T-cell (primary cell): ENCODE measurements at places on chromosomes 6 and 20. TPM values are rescaled to one million over a fixed set of nuclear protein-coding genes. Genes with fewer than 3 reads are reported as not detected.

- H3K27me3 ChIP-seq: no peaks in the 10 kb centered on the region
- no peak overlapping the region for H3K27ac ChIP-seq
- no peaks in the 10 kb centered on the region for H3K36me3 ChIP-seq
- no peak for DNase-seq
Observed at GRCh38 chr6:47917202-47917601, 135.4 kb downstream of the OPN5 start.

GRCh38 chr6:135002974-135003703 is 51.5 kb downstream of the HBS1L start:
- H3K4me1 ChIP-seq: no peaks in the 10 kb centered on the region
- H3K27me3 ChIP-seq: no peaks in the 10 kb centered on the region
- peaks cover 8% of the 10 kb centered on the region for H3K36me3 ChIP-seq
- no peak overlapping the region for H3K27ac ChIP-seq

DNA sequence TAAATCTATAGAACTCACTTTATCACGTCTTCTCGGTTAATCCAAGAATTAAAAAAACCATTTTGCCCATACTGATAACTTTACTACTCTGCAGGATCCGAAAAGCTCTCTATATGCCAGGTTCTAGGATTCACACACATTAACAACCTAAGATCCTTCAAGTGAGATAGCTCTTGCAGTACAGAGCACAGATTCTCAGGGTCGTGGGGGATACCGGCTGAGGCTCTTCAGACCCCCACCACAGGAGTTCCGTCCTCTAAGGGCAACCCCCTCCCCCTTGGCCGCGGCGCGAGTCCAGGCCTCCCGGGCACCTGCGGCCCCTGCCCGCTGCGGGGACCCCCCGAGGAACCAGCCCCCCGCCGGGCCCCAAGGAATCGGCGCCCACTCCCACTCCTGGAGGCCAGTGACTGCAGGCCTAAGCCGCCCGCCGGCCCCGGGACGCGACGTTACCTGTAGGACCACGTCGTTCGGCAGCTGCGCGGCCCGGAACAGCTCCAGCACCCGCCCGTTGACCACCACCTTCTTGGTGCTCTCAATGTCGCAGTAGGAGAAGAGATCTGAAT is 892 bp downstream of the REPS1 start:
- H3K4me1 ChIP-seq: peaks cover 17% of the 10 kb centered on the region
- peak overlapping the region; percentile 77 for H3K4me3 ChIP-seq
- H3K27ac ChIP-seq: peak overlapping the region; percentile 44
- H3K27me3 ChIP-seq: no peaks in the 10 kb centered on the region
- no peaks in the 10 kb centered on the region for H3K36me3 ChIP-seq

DNA sequence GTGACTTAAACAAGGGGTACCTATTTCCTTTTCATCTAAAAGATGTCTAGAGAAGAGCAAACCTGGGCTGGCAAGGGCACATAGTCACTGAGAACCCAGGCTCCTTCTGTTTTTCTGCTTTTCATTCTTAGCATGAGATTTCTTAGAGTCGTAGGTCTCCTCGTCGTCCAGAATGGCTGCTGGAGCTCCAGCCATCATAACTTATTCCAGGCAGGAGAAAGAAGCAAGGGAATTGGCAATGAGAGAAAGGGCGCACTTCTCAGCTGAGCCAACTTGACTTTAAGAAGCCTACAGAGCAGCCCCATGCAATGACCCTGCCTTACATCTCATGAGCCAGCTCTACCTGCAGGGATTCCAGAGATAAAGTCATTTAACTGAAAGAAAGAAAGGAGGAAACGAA is 213.4 kb downstream of the BMP7 start:
- H3K36me3 ChIP-seq: no peaks in the 10 kb centered on the region
- no peak for DNase-seq
- H3K4me3 ChIP-seq: no peak overlapping the region
- no peaks in the 10 kb centered on the region for H3K4me1 ChIP-seq
- no peak overlapping the region for H3K27ac ChIP-seq

DNA sequence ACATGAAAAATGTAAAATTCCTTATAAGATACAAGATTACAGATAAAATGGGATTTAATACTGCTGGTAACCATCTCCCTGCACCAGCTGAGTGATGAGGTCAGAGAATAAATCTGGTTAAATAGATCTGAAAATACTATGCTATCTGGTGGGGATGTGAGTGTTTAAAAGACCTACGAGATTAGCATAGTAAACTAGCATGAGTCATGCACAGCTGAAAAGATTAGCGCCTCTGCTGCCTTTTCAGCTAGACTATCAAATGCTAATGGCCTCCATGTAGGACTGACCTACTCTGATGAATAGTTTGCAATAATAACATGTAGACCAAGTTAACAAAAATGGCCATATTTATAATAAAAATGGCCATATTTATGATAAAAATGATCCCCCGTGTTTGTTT is 553.3 kb downstream of the C6orf118 start:
- no peak overlapping the region for H3K27ac ChIP-seq
- DNase-seq: no peak
- H3K27me3 ChIP-seq: no peaks in the 10 kb centered on the region

GRCh38 chr20:58693226-58694006 is 816 bp downstream of the NPEPL1 start:
- H3K4me3 ChIP-seq: peak overlapping the region; percentile 40
- DNase-seq: no peak
- H3K36me3 ChIP-seq: peaks cover 8% of the 10 kb centered on the region
- H3K4me1 ChIP-seq: peaks cover 23% of the 10 kb centered on the region

DNA sequence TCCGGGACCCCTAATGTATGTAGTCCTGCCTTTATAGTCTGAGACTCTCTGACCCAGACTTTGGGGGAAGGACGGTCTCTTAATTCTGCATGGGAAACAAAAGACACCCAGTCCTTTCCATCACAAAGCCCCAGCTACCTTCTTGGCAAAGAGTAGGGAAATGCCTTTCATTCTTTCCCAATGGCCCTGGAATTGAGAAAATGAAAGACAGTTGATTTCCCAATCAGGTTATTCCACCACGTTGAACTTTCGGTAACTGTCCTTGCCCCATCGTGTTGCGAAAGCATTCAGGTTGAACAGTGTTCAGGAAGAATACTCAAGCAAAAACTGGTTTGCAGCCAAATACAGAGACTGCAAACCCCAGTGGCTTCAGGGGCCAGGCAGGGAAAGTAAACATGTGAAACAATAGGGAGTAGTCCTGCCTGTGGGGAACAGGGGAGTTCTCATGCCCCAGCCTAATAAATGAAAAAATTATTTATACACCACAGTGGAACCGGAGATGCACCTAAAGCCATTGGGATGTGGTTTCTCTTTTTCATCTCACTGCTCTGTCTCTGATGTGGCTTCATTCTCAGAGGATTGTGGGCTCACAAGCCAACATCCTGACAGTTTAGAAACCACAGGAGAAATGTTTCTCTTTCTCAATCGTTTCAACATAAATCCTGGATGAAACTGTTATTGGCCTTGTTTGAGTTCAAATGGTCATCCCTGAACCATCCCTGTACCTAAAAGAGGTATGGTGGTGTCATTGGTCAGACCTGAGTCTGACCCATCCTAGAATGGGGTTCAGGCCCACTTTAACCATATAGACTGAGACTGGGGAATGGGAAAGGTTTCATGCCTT is 44.2 kb upstream of the SLC9A8 start:
- H3K27ac ChIP-seq: no peak overlapping the region
- DNase-seq: peak; percentile 63
- peaks cover 4% of the 10 kb centered on the region for H3K27me3 ChIP-seq
- H3K4me1 ChIP-seq: peaks cover 28% of the 10 kb centered on the region

GRCh38 chr20:49569411-49570115 is 1.6 kb upstream of the PTGIS start:
- no peak overlapping the region for H3K27ac ChIP-seq
- no peak for DNase-seq

GRCh38 chr6:21406316-21406715 is 187.2 kb upstream of the SOX4 start:
- no peak overlapping the region for H3K4me3 ChIP-seq
- no peaks in the 10 kb centered on the region for H3K4me1 ChIP-seq
- DNase-seq: no peak
- H3K36me3 ChIP-seq: no peaks in the 10 kb centered on the region

- no peaks in the 10 kb centered on the region for H3K4me1 ChIP-seq
- DNase-seq: no peak
- H3K27me3 ChIP-seq: no peaks in the 10 kb centered on the region
Observed at GRCh38 chr6:10598084-10598960, 77.2 kb downstream of the GCNT2 start.

GRCh38 chr6:88629838-88630494 is 333.5 kb downstream of the RNGTT start:
- no peaks in the 10 kb centered on the region for H3K27me3 ChIP-seq
- no peaks in the 10 kb centered on the region for H3K36me3 ChIP-seq
- H3K4me1 ChIP-seq: no peaks in the 10 kb centered on the region
- H3K27ac ChIP-seq: no peak overlapping the region

- H3K4me3 ChIP-seq: no peak overlapping the region
- H3K4me1 ChIP-seq: no peaks in the 10 kb centered on the region
- H3K36me3 ChIP-seq: no peaks in the 10 kb centered on the region
- peaks cover 20% of the 10 kb centered on the region for H3K27me3 ChIP-seq
Observed at GRCh38 chr20:38170219-38170825, 5.3 kb upstream of the TGM2 start.

DNA sequence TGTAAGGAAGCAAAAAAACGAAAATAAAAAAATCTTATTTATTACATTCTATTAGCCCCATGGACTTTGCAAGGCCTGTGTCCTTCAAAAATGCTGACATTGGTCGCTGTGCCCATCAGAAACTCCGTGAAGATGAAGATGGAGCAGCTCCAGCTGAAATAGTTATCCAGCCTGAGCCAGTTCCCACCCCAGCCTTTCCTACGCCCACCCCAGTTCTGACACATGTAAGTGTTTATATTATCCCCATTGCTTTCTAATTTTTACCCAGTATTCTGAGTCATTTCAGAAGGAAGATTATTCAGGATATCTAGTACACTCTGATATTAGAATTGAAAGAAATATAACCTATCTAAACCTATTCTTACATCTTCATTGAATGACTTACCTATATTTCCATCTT is 217.7 kb downstream of the ARHGAP18 start:
- H3K27me3 ChIP-seq: no peaks in the 10 kb centered on the region
- peaks cover 20% of the 10 kb centered on the region for H3K4me1 ChIP-seq
- H3K27ac ChIP-seq: no peak overlapping the region
- no peaks in the 10 kb centered on the region for H3K36me3 ChIP-seq
- no peak overlapping the region for H3K4me3 ChIP-seq

- no peak for DNase-seq
- H3K27ac ChIP-seq: no peak overlapping the region
- H3K4me1 ChIP-seq: no peaks in the 10 kb centered on the region
- H3K27me3 ChIP-seq: no peaks in the 10 kb centered on the region
- no peak overlapping the region for H3K4me3 ChIP-seq
Observed at GRCh38 chr20:51769976-51770615, 1.9 kb upstream of the ATP9A start.

GRCh38 chr6:5455142-5455541 is 193.8 kb downstream of the FARS2 start:
- H3K27me3 ChIP-seq: no peaks in the 10 kb centered on the region
- peaks cover 2% of the 10 kb centered on the region for H3K4me1 ChIP-seq
- no peak overlapping the region for H3K27ac ChIP-seq
- H3K36me3 ChIP-seq: no peaks in the 10 kb centered on the region

DNA sequence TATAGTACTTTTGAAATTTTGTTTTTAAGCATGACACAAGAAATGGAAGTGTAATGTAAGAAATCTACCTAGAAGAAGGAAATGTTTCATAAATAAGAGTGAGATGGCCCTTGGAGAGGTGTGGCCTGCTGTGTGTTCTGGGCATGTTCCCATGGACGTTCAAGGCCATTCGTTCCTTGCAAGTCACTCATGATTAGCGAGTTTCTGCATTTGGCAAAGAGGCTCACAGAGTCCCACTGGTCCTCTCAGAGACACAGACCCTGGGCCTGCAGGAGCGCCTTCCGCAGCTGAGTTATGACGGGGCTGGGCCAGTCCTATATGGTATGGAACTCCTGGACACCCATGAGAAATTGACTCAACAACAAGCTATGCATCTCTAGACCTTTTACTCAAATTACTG is 7.2 kb downstream of the THBS2 start:
- H3K36me3 ChIP-seq: no peaks in the 10 kb centered on the region
- no peak for DNase-seq
- H3K27me3 ChIP-seq: peaks cover 3% of the 10 kb centered on the region
- H3K27ac ChIP-seq: no peak overlapping the region

DNA sequence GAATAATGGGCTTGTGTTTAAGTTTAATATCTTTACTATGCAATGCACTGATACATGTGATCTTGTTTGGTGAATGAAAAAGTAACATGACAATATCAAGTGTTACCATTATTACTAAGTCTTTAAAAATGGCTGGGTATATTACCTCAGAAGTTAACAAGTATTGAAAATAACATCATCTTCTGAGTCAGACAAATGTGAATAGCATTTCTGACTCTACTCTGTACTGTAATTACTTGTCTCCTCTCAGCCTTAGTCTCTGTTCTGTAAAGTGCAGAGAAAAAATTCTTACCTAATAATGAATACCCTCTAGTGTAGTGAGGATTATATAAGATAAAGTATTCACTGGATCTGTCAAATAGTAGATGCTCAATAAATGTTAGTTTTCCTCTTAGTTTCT is 47.0 kb upstream of the GCLC start:
- H3K4me1 ChIP-seq: no peaks in the 10 kb centered on the region
- no peak overlapping the region for H3K4me3 ChIP-seq
- H3K27me3 ChIP-seq: no peaks in the 10 kb centered on the region
- H3K27ac ChIP-seq: no peak overlapping the region
- H3K36me3 ChIP-seq: no peaks in the 10 kb centered on the region
- DNase-seq: no peak

DNA sequence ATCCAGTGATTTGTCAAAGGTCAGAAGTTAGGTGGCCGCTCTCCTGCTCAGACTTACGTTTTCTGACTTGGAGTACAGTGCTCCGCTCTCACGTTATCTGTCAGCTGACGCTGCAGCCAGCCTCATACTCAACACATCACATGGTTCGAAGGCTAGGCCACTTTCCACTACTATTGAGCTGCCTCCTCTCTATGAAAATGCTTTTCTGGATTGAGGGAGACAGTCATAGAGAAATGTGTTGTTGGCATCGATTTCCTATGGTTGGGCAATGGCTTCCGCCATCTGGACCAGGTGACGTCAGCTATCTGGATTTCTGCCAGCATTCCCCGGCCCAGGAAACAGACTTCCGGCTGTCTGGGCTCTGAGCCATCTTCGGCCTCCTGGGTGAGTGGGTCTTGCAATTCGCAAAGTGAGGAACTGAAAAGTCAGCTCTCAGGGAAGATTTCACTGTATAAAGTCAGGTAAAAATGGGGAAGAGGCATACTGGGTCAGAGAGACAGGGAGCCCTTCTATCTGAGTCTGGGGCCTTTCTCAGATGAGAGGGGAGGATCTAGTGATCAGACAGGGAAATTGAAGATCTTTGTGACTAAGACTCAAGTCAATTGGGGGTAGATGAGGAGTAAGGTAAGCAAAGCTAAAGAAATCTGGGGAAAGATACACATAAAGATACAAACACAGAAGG is 37.5 kb upstream of the IER3 start:
- DNase-seq: peak; percentile 12
- no peaks in the 10 kb centered on the region for H3K36me3 ChIP-seq
- no peaks in the 10 kb centered on the region for H3K27me3 ChIP-seq

Gene GSTA2
- not detected for total RNA-seq

Gene WFDC12
- total RNA-seq: not detected

Gene HLA-DOA
- 13.4 TPM for total RNA-seq

Gene LINC00237
- total RNA-seq: not detected

Gene FUCA2
- total RNA-seq: 7.8 TPM

Gene SYNDIG1
- total RNA-seq: not detected

Gene SLC17A1
- total RNA-seq: 0.16 TPM

Gene ARHGAP18
- total RNA-seq: 4.0 TPM

Gene SLC17A9
- total RNA-seq: 8.3 TPM
